ENCODE measurements at places on chromosomes 5 and 9. TPM values are rescaled to one million over a fixed set of nuclear protein-coding genes. Genes with fewer than 3 reads are reported as not detected.
A peak's percentile ranks its signal among the peaks of the same experiment; 100 is the strongest.

CDHR2 gene
- total RNA-seq = not detected

CFAP157 gene
- not detected for total RNA-seq

SPATA31C1 gene
- total RNA-seq = not detected

FCN2 gene
- total RNA-seq = not detected

ACOT12 gene
- total RNA-seq = 0.03 TPM

MRRF gene
- 91.5 TPM for total RNA-seq

CCDC112 gene
- 8.6 TPM for total RNA-seq

LECT2 gene
- total RNA-seq = not detected

PLEKHG4B gene
- total RNA-seq = 0.61 TPM

ANKRD18A gene
- not detected for total RNA-seq

AOPEP gene
- 25.3 TPM for total RNA-seq

PCDHB11 gene
- not detected for total RNA-seq

DNA sequence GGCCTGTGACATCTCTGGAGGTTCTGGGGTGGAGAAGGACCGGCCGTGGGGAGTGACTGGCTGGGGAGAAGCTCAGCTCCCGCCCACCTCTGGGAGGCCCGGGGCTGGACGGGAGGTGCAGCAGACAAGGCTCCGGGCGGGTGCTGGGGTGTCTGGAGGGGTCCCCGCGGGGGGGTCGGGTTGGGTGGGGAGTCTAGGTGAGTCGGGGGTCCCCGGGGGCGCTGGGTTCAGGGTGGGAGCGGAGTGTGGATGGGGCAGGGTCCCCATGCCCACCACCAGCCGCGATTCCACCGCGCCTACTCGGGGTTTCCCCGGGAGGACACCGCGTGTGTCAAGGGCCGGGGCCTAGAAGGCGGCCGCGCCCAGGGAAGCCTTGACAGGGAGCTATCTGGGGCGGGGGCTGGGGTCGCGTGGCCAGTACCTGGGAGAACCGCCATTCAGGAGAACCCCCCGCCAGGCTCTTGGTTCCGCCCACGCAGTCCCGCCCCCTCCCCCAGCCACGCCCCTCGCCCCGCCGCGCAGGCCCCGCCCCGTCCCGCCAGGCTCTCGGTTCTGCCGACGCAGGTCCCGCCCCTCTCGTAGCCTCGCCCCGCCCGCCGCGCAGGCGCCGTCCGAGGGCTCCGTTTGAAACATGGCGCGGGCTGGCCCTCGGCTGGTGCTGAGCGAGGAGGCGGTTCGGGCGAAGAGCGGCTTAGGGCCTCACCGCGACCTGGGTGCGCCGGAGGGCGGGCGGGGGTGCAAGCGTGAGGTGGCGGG lies at the start of gene CEP72:
TSS of gene CEP72 (plus strand) at position 610 of the 756 bp plus-strand sequence. CDS start at position 632, 22 bp downstream.
- DNase-seq = peak; percentile 74

DNA sequence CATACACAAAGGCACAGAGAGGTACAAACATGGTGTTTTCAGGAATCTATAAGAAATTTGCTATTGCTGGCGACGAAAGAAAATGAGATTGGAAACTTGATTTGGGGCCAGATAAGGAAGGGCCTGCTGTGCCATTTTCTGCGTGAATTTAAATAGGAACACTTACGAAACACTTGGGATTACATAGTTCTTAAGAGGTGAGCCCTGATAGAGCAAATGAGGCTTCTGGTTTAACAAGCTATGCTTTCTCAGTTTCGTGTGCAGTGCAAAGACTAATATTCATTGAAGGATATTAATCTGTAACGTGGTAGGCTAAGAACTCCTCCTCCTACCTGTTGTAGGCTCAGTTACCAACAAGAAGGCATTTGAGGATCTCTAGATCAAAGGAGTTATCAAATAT lies 93.1 kb downstream of the CDK5RAP2 start:
- no peak for DNase-seq

GRCh38 chr5:175813943-175814630 lies 57.3 kb upstream of the CPLX2 start:
- DNase-seq = no peak

- DNase-seq = no peak
Measured at GRCh38 chr9:75653750-75654149, 236.7 kb upstream of the PCSK5 start.

- no peak for DNase-seq
Measured at GRCh38 chr9:71097671-71098070, 23.8 kb downstream of the TRPM3 start.

DNA sequence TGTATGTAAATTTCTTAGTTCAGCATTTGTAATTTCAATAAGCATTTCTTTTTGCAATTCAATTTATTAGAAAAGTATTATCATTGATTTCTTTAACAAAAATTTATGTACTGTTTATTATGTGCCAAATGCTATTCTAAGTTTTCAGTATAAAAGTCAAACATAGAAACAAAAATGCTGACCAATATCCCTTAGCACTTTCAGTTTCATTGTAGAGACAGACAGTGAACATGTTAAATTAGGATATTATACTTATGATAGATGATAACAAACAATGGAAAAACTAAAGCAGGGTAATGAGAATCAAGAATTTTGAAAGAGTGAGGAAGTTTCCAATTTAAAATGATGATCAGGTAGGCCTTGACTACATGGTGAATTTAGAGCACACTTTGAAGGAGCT lies 1106.0 kb downstream of the TAF11L14 start:
- DNase-seq = no peak

- no peak for DNase-seq
Measured at GRCh38 chr5:128539038-128539429, 989 bp upstream of the FBN2 start.

- DNase-seq = no peak
Measured at GRCh38 chr5:137282216-137282615, 216.9 kb downstream of the SPOCK1 start.

DNA sequence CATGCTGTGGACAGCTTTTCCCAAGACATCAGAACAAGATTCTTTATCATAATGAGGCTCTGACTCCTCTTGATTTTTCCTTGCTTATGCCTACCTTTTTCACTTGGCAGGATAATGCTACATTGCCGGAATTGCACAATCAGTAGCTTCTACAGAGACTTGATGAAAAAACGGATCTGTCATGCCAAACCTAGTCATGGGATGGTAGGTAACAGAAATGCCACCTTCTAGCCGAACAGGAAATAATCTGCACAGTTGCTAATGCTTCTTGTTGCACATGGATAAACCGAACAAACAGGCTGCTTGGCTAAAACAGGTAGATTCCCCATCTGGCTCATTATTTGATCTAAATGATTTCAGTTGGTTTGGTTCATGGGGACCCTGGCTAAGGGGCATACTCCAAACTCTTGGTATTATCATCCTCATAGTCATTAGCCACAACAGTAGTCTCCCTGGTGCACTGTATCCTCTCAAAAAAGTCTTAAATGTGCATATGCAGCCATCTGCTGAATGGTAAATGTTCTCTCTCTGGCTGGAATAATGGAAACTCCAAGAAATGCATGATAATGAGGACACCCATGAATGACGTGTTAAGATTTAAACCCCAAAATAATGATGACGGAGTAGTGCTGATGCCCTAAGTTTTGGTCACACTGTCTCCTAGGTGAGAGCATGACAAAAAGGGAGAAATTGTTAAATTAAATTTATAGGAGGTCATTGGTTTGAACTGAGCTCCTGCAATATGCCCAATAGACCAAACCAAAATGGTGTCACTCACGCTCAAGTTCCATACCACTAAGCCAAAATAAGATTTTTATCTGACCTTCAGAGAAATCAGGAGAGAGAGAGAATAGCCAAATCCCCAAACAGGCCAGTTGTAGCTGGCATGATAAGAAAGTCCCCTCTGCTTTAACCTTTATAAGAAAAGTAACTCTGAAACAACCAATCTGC lies 47.0 kb downstream of the RAPGEF1 start:
- DNase-seq = no peak

DNA sequence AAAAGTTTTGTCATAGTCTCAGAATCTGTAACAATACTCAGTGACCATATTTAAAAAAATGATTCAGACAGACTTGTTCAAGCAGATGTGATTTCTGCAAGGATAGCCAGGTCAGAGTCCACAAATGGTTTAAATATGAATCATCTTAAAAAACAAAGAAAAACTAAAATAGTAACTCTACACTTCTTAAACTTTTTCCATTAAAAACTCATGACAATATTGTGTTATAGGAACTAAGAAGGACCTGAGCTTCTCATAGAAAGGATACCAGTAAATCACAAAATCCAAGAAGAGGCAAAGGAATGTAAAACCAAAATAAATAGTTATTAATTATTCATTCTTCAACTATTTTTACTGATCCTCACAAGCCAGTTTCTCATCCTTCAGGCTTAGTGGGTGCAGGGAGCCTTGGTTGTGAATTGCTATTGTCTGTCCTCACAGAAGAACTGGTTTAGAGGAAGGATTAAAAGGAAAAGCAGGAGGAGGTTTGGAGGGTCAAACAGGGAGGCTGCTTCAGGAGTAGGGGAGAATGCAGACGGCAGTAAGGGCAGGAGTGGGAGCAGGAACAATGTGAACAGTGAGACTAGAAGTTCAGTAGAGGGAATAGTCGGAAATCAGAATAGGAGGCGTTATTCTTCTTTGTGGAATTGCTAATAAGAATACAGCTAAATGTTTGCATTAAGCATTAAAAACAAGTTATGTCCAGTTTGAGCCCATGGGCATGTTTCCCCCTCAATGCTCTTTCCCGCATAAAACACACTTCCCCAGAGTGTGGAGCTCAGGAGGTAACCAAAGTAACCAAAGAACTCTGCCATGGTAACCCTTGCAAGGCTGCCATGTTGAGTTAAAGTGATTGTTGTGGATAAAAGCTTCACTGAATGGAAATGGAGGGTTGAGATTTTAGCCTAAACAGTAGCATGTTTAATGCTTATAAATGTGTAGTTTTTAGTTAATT lies 110.7 kb downstream of the CCDC192 start:
- DNase-seq = peak; percentile 66

GRCh38 chr5:151038801-151039238 lies 18.4 kb downstream of the GPX3 start:
- DNase-seq = peak; percentile 71

DNA sequence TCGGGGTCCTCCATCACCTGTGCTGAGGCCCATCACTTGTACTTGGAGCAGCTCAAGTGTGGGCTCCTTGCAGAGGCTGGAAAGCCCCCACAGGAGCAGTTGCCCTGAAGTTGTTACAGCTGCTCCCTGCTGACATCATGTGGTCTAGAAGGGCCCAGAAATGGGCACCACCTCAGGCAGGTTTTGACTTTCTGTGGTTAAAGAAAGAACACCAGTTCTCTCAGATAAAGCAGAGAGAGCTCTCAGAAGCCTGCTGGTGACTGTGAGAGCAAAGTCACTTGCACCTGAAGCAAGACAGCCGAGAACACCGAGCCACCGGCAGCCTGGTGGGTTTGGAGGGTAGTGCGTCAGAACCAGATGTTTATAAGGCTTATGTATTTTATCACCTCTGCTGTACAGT lies 70.4 kb downstream of the MVB12B start:
- no peak for DNase-seq

- DNase-seq = no peak
Measured at GRCh38 chr5:121038438-121038837, 574.3 kb downstream of the PRR16 start.

DNA sequence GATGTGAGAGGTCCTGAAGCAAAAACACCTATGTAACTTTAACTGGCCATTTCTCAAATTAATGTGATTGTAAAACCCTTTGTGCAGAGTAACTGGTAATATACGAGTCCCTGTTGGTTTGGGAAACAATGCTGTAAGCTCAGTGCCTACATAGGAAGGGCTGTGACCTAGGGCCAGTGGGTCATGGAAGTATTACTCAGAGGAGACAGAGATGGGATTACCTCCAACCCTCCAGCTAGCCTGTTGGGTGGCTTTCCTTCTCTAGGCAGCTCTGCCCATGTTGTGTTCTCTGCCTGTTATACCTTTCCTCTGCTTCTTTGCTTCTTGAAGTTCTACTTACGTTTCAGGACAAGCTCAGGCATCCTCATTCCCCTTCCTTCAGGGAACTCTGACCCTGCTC lies 294.8 kb upstream of the RFX3 start:
- no peak for DNase-seq

DNA sequence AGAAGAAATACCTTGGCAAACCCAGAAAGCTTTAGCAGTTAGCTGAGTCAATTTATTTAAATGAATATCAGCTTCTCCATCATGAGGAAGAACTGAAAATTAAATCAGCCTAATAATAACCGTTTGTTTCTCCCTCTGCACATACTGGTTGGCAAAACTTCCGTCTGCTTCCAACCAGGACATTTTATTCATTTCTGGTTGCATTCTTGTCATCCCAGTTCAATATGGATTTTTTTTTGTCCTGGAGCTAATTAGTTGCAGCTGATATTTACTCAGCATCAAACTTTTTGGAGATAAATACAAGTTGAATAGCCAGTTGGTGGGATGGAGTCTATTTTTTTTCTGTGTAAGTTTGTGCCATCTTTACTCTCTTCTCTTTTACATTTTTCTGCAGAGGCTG lies 126.5 kb upstream of the GDNF start:
- no peak for DNase-seq

- DNase-seq = peak; percentile 30
Measured at GRCh38 chr5:141359790-141360426, at the start of gene PCDHGB2. PCDHGB2 (plus strand) TSS chr5:141359994; CDS start chr5:141360136, 142 bp downstream.

GRCh38 chr9:90998573-90998972 lies 197.0 kb downstream of the SYK start:
- no peak for DNase-seq

GRCh38 chr5:94658272-94658671 lies 39.8 kb downstream of the SLF1 start:
- DNase-seq = no peak

DNA sequence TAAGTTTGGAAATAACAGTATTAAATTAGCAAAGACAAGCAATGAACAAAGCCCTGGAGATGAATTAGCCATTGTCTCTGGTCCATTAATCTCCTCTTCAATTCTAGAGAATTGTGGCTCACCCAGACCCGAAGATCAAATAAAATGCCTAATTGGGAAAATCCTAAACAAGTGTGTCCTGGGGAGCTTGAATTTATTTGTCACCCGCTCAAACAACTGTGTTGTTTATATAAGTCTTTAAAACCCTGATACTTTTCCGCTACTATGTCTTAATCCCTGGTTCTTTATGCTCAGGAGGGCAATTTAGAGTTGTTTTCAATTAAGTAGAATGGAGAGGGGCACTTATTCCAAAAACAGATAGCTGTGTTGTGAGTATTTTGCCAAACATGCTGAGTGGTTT lies 128.4 kb downstream of the ANXA1 start:
- DNase-seq = no peak

- DNase-seq = no peak
Measured at GRCh38 chr5:107631805-107632362, 38.9 kb downstream of the EFNA5 start.

All from HT1080 (cell line).